ENCODE measurements at places on chromosomes 6 and 20.

DNA sequence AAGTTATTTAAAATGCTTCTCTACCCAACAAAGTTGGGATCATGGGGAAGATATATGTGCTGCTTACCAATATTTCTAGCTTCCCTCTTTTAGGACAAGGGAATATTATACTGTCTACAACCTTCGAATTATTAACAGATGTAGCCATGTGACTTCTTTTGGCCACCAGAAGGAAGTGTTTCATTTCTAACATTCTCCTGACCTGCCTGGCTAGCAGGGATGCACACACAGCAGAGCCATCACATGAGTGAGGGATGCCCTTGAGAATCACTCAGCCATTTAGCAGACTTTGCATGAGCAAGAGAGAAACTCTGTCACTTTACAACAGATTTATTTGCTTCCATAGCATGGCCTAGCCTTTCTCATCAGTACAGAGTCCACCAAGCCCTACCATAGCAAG lies 230.7 kb upstream of the MARCKS start:
- peak; percentile 20 for DNase-seq

DNA sequence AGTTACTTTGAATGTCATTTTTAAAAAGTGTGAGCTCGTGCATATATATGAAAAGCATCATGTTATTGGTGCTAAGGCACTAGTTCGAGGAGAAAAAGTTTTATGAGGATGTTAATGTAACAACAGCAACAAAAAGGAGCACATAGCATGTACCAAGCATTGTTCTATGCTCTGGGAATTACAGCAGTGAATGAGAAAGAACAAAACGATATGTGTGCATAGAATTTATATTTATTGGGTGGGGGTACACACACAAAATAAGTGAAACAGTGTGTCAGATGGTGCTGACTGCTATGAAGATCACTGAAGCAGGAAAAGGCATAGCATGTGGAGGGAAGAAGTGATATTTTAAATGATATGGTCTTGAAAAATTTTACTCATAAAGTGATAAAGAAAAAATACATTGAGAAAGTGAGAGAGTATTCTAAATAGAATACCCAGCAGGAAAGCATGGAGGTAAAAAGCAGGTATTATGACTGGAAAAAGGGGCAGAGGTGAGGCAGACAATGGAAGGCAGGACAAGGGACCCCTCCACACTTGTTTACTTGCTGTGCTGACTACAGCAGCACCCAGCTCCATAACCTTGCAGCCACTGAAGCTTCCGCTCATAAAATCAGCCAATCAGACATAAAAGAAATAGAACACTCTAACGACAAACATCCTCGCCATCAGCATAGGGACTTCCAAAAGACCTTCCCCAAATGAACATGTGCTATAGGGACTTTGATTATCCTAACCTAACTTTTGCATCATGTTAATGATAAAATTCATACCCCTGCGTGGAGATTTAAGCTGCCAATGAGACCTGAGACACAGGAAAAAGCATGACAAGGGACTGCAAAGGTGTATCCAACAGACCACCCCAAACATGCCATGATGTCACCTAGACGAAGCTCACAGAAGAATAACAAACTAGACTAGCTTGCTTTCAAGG lies 119.9 kb downstream of the HFE start:
- DNase-seq: no peak

- no peak for DNase-seq
These were observed 108.9 kb upstream of the STXBP5 start for GRCh38 chr6:147095316-147095715.

DNA sequence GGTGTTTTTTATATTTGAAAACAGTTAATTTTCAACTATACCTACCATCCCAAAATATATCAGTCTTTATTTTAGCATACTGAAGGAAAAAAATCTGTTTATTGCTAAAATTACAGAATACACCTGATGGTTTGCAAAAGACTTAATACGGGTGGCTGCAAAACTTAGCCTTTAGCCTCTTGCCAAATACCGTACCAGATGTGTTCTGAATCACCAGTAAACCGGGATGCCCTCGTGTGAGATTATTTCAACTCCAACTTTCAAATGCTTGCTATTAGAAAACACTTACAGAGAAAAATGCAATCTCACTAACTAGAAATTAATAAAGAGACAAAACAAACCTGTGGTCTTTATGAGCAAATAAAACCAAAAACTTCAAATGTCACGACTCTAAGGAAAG lies 36.0 kb downstream of the REV3L start:
- no peak for DNase-seq

DNA sequence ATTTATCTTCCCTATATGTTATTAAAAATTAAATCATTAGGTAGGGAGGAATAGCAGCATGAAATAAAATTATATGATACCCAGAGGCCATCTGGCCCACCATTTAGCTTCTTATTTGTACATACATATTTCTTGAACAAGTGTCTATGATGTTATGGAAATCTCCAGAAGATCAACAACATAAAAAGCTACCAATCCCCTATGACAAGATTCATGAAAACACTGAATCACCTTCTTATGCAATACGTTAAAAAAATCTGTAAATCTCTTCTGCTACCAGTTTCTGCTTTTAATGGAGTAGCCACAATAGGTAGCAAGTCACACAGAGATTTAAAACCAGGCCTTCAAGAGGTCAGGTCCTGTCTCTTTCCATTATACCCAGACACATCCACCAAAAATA lies 125.8 kb upstream of the ENPP5 start:
- DNase-seq: no peak

DNA sequence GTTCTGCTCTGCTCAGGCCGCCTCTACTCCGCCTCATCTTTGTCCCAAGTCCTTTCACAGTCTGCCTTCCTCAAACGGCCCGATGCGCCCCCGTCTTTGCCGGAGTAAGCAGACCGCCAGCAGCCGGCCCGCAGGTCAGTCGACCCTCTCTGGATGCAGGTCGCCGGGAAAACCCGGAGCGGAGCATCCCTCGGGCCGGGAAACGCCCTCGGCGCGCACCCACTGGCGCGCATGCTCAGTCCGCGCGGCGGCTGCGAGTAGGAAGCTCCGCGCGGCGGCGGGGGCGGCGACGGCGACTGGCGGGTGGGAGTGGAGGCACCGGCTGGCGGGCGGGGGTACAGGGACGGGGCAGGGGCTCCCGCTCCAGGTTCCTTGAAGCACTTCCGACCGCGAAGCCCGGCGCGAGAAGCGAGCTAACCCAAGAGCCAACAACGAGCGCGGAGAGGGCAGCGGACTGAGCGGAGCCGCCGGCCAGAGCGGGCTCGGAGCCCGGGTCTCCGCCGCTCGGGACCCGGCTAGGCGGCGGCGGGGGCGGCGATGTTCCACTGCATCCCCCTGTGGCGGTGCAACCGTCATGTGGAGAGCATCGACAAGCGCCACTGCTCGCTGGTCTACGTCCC lies at the start of gene LRRC1:
Gene LRRC1 (plus strand): TSS at position 286 of the 620 bp plus-strand sequence. CDS start 252 bp downstream, at position 538.
- DNase-seq: peak; percentile 87

- DNase-seq: no peak
These were observed 333.0 kb downstream of the TAF4 start for GRCh38 chr20:61732511-61733210.

GRCh38 chr6:129312880-129313279 lies 397.1 kb downstream of the ARHGAP18 start:
- no peak for DNase-seq

DNA sequence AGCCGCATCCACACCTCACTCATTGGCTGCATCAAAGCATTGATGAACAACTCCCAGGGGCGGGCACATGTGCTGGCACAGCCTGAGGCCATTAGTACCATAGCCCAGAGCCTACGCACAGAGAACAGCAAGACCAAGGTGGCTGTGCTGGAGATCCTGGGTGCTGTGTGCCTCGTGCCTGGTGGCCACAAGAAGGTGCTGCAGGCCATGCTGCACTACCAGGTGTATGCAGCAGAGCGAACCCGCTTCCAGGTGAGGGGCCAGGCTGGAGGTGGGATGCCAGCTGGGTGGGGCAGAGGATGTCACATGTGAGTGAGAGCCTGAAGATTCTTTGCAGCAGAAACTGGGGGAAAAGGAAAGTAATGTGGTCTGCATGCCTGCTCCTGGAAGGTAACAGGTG lies 66.7 kb downstream of the MOCS1 start:
- DNase-seq: no peak

DNA sequence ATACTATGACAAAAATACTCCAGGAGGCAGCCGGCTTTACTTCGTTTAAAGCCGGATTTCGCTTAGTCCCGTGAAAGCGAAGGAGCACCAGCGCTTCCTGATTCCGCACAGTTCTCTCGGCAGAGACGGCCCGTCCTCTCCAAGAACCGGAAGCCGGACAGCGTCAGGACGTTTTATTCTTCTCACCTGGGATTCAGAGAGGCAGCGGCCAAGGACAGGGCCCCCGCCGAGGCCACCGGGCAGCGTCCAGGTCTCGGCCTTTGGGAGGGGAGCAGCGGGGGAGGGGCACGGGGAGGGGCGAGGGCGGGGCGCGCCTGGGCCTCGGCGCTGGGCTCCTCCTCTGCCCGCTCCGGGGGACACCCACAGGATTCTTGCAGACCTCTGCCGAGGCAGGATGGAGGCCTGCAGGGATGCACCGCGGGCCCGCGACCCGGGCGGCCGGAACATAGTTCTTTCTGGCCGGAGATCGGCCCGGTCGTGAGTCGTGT lies 2.8 kb upstream of the DIDO1 start:
- DNase-seq: peak; percentile 82

DNA sequence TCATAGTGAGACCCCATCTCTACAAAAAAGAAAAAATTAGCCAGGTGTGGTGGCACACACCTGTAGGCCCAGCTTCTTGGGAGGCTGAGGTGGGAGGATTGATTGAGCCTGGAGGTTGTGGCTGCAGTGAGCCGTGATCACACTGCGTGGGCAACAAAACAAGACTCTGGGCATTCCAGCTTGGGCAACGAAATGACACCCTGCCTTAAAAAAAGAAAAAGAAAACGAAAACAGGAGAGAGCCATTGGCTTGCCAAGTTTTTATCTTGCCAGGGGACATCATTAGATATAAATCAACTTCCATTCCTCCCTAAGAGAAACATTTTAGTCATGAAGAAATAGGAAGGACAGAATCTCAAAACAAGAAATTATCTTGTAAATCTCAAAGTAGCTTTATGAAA lies 109.5 kb downstream of the MAP3K7 start:
- DNase-seq: no peak

DNA sequence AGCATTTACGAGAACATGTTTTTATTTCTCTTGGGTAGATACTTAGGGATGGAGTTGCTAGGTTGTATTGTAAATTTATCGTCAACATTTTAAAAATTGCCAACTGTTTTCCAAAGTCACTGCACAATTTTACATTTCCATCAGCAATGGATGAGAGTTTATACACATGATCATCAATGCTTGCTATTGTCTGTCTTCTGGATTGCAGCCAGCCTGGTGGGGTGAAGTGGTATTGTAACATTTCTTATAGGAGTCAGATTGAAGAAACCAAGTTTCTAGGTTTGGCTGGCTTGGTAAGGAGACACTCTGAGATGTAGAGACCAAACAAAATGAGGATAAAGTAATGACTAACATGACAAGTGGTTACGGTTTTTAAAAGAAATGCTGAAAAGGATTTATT lies 57.1 kb upstream of the HDDC2 start:
- DNase-seq: no peak

DNA sequence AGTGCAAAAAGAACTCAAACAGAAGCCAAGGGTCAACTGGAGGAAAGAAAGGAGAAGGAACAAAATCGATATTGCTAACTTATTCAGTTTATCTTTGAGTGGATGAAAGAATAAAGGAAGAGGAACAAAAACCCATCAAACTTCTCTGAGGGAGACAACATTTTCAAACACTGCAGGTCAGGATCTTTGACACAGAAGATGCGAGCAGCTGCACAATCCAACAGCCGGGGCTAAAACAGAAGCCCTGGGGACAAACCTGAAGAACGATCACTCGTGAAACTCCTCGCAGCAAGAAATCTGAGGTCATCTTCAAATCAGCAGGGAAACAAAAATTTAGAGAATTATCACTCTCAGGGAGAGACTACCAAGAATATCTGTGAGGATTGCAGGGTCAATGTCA lies 14.2 kb downstream of the SLC23A2 start:
- no peak for DNase-seq

GRCh38 chr20:62158541-62158940 lies 15.0 kb downstream of the SS18L1 start:
- DNase-seq: no peak

DNA sequence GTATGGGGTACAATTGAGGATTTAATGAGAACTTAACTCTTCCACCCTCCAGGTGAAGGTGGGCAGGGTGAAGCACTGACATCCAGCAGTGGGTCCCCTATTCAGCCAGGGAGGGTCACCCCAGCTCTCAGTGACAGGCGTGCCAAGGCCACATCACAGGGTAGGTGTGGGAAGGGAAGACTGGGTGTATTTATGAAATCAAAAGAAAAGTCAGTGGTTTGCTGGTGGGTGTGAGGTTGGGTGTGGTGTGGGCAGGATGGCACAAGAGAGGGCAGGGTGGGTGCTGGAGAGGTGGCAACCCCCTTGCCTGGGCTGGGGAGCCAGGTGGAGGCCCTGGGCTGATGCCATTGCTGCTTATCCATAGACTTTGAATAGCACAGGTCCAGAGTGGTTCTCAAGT lies 16.6 kb downstream of the SYNDIG1 start:
- no peak for DNase-seq

- no peak for DNase-seq
These were observed 62.1 kb downstream of the BMP2 start for GRCh38 chr20:6829510-6830116.

DNA sequence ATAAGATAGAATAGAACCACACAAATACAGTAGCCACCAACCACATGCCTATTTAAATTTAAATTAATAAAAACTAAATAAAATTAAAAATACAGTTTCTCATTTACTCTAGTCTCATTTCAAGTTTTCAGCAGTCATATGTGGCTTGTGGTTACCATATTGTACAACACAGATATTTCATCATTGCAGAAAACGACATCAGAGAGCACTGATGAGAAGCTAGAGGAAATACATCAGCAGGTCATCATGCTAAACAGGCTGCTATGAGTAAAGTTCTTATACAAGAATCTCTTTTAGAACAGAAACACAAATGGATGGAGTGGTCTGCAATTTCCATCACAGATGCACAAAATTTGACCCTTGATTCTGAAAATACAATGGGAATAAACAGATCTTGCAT lies 36.6 kb downstream of the TBC1D32 start:
- peak; percentile 64 for DNase-seq

- no peak for DNase-seq
These were observed 121.1 kb downstream of the GPR63 start for GRCh38 chr6:96716221-96716620.

Data from suppressor macrophage (primary cell).